ENCODE measurements at places on chromosomes 5 and 9. TPM values are rescaled to one million over a fixed set of nuclear protein-coding genes. Genes with fewer than 3 reads are reported as not detected.

DNA sequence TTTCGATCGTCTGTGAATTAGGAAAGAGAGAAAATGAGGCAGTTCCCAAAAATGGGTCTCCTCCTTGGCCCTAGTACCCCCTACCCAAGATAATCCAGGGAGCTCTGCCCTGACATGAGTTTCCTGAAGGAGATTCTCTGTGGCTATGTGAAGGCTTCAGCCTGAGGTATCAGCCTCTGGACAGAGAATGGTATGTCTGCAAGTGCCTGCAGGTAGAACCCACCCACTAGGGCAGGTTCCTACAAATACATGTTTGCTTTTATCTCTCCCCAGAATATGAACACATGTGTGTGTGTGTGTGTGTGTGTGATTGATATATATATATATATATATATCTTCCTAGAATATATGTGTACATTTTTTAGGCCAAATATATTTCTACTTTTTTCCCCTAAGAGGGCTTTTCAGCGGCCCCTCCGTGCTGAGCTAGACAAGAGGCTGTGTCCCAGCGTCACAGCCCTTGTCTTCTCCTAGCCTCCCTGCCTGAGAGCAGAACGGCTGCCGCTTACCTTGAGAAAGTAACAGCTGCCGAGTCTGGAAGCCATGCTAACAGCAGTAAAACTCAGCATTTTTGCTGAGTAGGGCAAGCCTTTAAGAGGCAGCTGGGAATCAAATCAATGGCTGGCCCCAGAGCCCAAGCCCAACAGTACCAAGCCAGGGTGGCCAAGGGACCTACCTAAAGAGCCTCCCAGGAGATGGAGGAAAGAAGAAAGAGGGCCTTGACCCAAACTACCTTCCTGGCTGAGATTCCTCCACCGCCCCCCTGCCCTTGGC lies 2.1 kb downstream of the BRINP1 start:
- no peak for DNase-seq

Gene CAMK2A
- total RNA-seq, result not detected

Gene FLT4
- total RNA-seq, result 17.3 TPM

DNA sequence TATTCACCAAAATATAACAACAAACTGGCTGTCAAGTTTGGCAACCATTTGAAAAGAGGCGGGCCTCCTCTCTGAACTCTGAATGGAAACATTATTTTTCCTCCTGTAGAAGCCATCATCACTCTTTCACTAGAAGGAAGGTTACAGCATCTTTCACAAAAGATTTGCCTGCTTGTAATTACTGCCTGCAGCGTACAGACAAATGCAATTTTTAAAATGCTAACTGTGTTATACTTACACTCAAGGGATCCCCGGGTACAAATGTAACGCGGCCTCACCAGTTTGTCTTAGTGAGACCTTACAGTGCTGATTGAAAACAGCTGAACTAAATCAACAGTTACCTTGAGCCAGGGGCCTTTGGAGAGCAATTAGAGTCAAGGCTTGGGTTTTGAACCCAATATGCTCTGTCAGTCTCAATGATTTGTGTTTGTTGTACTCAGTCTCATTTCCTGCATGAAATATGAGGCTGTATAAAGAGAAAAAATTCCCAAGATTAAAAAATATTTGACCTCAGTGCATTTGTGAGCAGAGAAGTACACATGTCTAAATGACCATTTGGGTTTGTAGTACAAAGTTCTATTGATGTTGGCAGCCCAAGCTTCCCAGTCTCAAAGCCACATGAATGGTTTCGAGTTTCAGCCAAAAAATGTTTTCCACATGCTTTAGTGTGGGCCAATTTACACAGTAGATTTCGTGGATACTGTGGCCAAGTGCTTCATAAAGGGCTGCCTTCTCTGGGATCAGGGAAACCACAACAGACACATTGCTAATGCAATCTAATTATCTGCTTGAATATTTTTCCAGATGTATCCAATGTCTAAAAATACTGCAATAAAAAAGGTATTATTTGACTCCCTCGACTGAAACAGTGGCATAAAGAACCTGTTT lies 500.0 kb downstream of the SPATA31D1 start:
- DNase-seq, result no peak

- no peak for DNase-seq
Observed at GRCh38 chr9:3177936-3178335, 334.0 kb upstream of the PUM3 start.

DNA sequence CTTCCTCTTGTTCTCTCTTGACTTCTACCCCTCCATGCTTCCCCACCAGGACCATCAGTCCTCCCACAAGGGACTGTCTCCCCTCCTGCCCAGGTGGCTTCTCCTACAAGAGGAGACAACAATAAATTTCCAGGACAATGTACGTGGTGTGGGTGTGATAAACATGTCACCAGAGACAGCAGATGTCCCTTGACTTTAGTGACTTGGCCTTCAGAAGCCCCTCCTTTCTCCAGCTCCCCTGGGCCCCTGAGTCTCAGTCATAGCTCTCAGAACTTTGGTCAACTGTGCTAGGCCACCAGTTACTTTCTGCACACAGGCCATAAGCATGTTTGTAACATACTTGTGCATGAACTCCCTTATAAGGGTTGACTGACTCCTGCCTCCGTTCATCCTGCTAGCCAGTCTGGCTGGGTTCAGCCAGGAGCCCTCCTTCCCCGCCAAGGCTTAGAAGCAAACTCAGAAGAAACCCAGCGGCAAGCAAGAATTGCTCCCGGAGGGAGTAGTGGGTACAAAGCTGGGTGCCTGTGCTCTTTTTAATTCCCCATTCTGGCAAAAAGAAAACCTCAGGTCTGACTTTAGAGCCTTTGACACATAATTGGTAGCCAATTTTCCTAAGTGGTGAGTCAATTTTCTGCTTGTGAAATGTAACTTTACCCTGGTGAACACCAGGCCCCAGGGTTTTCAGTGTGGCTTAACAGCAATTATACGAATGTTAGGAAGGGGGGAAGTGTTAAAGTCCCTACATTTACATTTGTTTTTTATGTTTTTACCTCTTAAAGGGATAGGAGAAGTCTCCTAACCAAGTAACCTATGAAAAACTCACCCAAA lies 49.2 kb downstream of the EBF1 start:
- no peak for DNase-seq

- no peak for DNase-seq
Observed at GRCh38 chr9:2013743-2014475, 1.2 kb upstream of the SMARCA2 start.

- no peak for DNase-seq
Observed at GRCh38 chr9:135701067-135701958, 672 bp upstream of the KCNT1 start.

- DNase-seq, result no peak
Observed at GRCh38 chr5:1651971-1652872, 128.5 kb upstream of the LPCAT1 start.

GRCh38 chr5:44546286-44546685 lies 157.1 kb upstream of the FGF10 start:
- DNase-seq, result no peak

Gene IFNA13
- total RNA-seq, result not detected

- no peak for DNase-seq
Observed at GRCh38 chr5:33976307-33976706, 8.2 kb downstream of the SLC45A2 start.

Gene SLC1A1
- 96.9 TPM for total RNA-seq

- DNase-seq, result no peak
Observed at GRCh38 chr9:124359855-124360678, 55.2 kb downstream of the PSMB7 start.

- DNase-seq, result no peak
Observed at GRCh38 chr5:177557041-177557647, 2.8 kb upstream of the FAM193B start.

Gene GPR151
- total RNA-seq, result not detected

DNA sequence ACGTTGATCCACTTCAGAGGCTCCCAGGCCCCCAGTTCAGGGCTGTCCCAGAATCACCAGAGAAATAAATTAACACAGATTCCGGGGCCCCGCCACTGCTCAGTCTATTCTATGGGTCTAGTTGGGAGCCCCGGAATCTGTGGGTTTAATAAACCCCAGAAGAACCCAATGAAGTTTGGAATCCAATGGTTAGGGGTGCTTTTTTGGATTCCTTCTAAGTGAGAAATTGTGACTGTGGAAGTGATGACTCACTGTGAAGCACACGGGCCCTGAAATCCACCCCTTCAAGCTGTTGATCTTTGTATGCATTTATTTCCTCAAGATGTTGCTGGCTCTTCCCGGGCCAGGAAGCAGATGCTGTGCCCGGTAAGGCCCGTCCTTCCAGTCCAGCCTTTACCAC lies 57.3 kb upstream of the SLC28A3 start:
- DNase-seq, result no peak

DNA sequence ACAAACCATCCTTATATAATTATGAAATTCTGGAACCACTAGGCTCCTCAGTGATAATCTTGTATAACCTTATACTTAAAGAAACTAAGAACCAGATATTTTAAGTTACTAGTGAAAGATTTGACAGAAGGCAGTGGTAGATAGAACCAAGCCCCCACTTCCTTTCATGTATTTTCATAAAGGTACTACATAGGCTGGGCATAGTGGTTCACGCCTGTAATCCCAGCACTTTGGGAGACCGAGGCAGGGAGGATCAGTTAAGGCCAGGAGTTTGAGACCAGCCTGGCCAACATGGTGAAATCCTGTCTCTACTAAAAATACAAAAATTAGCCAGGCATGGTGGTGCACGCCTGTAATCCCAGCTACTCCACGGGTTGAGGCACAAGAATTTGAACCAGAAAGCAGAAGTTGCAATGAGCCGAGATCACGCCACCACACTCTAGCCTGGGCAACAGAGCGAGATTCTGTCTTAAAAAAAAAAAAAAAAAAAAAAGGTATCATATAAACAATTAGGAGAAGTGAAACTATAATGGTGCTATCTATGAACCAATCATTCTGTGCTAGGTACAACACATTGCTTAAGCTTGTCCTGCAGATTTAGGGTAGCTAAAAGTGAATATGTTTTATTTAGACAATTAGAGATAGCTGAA lies 27.9 kb upstream of the DTWD2 start:
- peak; percentile 37 for DNase-seq

DNA sequence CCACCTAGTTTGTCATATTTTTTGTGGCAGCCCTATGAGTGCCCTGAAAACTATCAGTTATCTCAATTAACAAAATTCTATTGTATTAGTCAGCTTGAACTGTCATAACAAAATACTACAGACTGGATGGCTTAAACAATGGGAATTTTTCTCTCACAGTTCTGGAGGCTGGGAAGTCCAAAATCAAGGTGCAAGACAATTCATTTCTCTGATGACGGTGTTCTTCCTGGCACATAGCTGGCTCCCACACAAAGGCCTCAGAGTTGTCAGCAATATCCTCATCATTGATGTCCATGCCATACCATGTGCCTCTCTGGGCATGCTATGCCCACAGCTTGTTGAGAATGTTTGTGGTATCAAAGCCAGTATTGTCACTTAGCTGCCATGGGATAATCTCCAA lies 691.9 kb downstream of the NR2F1-AS1 start:
- DNase-seq, result no peak

All from Peyer's patch (tissue), 4 donors.